ENCODE measurements at places on chromosomes 6 and 20.

DNA sequence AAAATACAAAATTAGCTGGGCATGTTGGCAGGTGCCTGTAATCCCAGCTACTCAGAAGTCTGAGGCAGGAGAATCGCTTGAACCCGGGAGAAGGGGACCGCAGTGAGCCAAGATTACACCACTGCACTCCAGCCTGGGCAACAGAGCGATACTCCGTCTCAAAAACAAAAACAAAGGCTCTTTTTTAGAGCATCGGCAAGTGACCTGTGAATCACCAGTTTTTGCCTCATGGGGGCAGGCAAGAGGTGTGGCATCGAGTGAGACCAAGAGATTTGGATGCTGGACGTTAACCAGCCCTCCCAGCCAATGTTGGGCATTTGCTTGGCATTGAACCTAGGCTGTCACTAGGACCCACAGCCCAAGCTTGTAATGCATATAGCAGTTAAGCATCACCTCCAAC, 14.6 kb upstream of the CDK5RAP1 start:
- no peak for DNase-seq

GRCh38 chr20:7817286-7817685, 123.0 kb downstream of the HAO1 start:
- no peak for DNase-seq

GRCh38 chr6:139891471-139891870, 517.0 kb upstream of the CITED2 start:
- DNase-seq: no peak

- DNase-seq: no peak
Observed at GRCh38 chr20:61176874-61177273, 75.2 kb upstream of the CDH4 start.

DNA sequence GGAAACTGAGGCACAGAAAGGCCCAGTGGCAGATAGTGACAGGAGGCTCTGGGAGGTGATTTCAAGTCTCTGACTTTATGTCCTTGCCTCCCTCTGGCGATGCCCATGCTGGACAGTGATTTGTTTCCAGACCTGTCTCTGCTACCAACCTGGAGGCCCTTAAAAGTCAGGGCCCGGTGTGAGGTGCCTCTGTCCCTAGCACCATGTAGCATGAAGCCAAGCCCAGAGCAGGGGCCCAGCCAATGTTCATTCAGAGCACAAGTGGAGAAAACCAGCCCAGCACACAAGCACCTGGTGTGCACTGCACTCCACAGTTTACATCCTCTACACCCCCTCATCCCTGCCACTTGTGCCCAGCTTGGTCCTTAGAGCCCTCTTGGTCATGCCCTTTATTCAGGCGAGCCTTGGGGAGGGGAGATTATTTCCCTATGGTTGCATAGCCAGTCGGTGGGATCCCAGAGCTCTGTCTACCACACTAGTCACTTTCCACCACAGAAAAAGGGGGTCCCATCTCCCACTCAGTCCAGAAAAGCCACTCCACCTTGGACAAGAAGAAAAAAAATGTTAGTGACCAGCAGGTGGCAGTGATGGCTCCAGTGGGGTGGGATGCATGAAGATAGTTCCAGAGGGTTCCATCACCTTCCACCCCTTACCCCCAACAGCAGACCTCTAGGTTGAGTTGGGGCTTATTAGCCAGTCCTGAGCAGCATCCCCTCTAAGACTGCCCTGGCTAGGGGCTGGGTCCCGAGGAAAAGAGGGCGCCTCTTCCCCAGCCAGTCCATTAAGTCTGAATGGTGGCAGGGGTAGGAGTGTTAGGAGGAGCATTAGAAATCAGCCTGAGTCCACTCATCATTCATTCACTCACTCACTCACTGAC, 30.9 kb downstream of the KIAA1755 start:
- DNase-seq: peak; percentile 79

DNA sequence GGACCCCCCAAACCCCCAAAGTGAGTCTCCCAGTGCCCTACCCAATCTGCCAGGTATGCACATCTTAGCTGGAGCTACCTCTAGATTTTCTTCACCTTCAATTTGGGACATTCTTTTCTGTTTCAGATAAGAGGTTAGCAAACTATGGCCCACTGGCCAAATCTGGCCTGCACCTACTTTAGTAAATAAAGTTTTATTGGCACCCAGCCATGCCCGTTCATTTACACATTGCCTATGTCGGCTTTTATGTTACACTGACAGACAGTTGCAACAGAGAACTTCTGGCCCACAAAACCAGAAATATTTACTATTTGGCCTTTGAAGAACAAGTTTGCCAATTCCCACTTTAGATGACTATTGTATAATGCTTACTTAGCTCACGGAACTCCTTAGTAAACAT, 55.9 kb upstream of the STX16 start:
- DNase-seq: no peak

DNA sequence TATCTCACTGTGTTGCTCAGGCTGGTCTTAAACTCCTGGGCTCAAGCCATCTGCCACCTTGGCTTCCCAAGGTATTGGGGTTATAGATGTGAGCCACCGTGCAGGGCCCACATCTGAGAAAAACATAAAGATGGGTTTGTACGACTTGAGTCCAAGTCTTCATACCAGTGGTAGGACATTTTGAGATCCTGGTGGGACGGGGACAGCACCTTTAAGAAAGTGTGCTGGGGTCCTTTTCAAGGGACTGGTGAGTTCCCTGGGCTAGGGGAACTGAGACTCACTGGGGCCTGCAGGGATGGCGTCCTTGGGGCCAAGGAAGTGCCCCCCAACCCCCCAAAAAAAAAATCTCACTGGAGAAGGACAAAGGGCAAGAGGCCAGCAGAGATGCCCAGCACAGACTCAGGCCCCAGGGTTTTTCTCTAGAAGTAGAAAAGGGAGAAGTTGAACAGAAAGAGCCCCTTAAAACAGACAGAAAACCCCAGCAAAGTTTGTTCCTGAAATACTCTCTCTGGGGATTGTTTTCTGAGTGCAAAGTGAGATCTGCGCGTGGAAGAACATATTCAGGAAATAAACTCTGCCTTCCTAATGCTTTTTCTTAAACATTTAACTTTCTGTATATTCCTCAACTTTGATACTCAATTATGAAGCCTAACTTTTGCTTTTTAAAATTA, 10.7 kb downstream of the OSBPL2 start:
- DNase-seq: no peak

DNA sequence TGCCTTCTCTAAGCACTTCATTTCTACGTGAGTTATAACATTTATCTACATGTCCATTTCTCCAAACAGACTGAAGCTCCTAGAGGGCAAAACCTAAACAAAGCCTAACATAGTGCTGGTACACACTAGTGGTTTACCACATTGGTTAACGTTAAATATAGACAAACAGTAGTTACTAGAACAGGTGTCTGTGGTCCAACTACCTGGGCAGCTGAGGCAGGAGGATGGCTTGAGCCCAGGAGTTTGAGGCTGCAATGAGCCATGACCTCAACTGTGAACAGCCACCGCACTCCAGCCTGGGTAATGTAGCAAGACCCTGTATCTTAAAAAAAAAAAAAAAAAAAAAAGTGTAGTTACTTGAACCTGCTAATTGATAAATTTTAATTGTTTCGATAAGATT, 26.5 kb downstream of the PTPRK start:
- no peak for DNase-seq

- no peak for DNase-seq
Observed at GRCh38 chr6:16698162-16698533, 63.1 kb downstream of the ATXN1 start.

- no peak for DNase-seq
Observed at GRCh38 chr6:39357998-39358686, 35.6 kb upstream of the KCNK16 start.

GRCh38 chr20:17579369-17580039, 9.6 kb downstream of the DSTN start:
- DNase-seq: no peak

- DNase-seq: no peak
Observed at GRCh38 chr20:44400970-44401769, 45.7 kb downstream of the HNF4A start.

DNA sequence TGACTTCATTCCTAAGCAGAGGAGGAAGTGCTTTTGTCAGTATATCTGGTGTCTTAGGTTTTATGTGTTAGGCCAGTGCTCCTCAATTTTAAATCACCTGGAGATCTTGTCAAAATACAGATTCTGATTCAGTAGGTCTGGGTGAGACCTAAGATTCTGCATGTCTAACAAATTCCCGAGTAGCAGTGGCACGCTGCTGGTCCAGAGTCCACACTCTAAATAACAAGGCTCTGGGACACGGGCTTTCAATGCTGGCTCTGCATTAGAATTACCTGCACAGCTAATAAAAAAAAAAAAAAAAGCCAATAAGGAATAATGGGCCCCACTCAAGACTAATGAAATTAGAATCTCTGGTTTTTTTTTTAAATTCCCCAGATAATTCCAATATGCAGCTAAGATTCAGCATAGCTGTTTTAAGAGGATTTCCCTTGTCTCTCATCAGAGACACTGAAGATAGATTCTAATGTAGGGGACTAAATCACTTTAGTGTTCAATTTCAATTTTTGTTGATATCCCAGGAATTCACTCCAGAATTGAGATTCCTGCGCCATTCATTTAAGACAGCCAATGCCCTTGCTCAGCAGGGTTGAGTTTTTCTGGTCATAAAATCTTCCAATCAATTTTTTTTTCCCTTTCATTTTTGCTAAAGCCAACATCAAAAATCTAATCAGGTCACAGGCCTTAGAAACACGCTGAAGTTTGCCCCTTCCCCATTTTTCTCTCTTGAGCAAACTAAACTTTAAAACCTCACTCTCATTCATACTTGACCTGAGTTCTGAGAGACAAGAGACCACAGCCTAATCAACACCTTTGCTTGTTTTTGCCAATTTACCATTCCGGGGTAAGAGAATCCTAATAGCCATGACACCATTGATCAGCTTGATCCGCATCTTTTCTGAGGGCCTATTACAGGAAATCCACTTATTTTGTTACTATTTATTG, 2.4 kb downstream of the TDP2 start:
- DNase-seq: no peak

DNA sequence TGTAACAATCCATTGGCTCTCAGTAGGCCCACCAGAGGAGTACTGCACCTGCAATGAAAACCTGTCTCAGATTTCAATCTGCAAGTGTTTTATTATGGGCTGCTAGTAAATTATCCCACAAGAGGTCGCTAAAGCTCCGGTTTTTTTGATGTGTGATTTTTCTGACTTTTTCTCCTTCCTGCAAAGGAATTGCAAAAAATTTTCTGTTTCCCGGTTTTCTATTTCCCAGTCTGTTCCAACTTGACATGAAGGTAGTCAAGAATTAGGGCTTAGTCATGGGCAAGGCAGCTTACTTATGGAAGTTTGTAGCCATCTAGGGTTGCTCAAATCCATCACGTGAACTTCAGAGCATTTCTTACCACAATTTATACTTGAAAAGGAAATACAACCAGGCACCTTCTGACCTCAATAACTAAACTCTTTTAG, 38.5 kb upstream of the AHI1 start:
- peak; percentile 16 for DNase-seq

GRCh38 chr6:119192200-119192599, 113.7 kb upstream of the FAM184A start:
- no peak for DNase-seq

DNA sequence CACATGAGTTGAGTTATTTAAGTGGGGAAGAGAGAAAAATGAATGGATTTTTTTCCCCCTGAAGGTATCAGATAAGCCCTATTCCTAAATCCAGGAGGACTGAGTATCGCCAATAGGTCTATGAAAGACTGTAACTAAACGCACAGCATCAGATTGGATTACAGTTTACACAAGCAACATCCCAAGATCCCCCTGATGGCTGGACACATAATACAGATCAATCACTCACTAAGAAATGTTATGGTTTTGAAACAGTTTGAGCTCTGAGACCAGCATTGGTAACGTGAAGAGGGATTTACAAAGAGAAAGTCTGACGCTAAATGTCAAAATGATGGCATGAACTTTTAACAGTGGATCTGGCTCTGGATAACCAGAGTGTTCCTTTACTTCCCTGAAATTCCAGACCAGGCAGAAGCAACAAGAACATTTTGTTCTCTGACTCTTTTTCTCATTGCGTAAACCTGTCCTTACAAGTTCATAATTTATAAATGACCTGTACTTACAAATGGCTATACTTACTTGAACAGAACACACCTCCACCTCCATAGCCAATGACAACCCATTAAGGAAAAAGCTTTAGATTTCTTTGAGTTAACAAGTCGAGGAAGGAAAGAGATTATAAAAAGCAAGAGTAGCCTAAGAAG, 131.8 kb upstream of the BEND3 start:
- DNase-seq: no peak

All from D721Med (cell line).